ENCODE measurements at places on chromosomes 12 and 14.

DNA sequence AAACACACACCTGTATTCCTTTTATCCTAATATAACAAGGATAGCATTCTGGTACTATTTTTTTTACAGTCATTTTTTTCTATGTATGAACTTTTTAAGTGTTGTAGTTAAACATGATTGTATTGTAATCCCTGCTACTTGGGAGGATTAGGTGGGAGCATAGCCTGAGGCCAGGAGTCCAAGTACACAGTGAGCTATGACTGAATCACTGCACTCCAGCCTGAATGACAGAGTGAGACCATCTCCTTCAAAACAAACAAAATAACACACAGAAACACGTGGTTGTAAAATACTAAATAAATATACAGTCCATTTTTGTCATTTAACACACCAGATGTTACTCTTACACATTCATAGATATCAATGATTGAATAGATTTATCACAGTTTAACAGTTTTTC is 56.9 kb downstream of the MAP4K5 start:
- DNase-seq: no peak

GRCh38 chr12:47636908-47637780 is 68.7 kb downstream of the RPAP3 start:
- no peak for DNase-seq

DNA sequence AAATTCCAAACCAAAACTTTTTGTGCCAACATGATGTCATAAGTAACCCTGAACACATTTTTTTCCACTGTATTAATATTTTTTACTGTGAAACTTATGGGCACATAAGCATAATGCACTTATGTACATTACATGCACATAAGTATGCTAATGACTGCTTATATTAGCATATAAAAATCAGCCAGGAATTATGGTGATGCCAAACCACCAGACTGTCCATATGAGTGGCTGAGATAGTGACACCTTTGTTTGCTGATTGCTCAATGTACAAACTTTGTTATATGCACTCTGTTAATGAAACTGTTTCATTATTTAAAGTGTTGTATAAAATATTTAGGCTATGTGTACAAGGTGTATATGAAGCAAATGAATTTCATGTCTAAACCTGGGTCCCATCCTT is 32.3 kb downstream of the USP44 start:
- no peak for DNase-seq

DNA sequence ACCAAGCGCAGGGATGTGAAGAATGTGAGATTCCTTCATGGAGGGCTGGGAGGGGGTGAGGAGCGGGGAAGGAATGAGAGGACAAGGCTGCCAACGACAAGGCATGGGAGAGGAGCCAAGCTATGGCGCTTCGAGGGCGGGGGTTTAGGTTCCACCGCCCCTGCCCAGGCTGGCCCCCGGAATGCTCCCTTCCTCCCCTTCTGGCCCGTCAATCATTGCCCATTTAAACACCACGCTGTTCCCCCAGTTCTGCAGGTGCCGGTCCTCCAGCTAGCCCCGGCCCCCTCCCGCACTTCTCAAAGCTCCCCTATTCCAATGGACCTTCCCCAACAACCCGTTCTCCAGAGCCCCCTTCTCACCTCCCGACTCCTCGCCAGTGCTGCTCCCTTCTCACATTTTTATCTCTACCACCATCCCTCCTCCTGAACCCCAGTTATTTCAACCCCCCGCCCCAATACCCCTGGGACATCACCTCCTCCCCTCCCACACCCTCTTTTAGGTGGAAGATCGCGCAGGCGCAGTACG is 428 bp downstream of the RNF41 start:
- DNase-seq: peak; percentile 55

All from HEK293T (cell line).